ENCODE measurements at places on chromosomes 7 and 10.

DNA sequence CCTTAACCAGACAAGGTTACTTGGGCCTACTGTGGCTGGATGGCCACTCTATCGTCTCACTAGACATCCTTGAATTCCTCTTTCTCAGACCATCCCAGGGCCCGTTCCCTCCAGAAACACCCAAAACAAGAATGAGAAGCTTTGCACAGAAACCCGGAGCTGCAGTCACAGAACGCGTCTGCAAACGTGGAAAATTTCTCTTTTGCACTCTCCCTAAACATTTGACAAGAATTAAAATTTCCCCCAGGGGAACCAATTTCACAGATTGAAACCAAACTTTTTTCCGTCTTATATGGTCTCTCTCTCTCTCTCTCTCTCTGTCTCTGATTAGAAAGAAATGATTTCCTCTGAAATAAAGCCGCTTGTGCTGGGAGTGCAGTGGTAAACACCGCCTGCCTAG is 120.7 kb downstream of the MKX start:
- DNase-seq = no peak

DNA sequence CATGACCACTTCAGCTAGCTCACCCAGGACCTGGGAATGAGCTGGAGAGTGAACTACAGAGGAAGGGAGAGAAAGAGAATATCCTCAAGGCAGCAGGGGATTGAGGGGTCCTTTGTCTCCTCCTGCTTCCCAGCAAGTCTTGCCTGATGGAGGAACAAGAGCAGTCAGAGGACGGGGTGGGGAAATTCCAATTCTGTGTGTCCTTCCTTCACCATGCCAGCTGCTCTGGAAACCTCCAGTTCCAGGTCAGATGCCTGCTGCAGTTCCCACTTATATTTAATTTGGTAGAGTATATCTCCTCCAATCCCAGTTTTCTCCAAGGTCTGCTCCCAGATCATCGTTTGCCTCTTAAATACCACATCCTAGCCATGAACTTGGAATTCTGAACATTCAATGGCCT is 21.4 kb upstream of the LEP start:
- DNase-seq = no peak

DNA sequence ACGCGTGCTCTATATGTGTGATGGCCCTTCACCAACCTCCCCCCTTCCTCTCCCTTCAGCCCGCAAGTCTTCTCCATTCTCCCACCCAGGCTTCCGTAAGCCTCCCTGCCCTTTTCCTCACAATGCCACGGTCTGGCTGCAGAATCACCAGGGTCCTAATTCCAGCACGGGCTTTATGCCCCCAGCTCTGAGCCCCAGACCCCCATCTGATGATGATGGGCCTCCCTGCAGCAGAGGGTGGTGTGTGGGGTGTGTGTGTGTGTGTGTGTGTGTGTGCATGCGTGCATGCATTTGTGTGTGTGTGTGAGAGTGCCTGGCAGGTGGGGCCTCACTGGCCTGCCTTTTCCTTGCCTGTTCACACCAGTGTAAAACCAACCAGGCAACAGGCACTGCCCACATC is 109.9 kb downstream of the OAT start:
- no peak for DNase-seq

GRCh38 chr10:77380723-77381122 is 256.9 kb downstream of the KCNMA1 start:
- DNase-seq = no peak

- no peak for DNase-seq
Observed at GRCh38 chr10:6119962-6120361, 31.1 kb downstream of the RBM17 start.

GRCh38 chr10:118953598-118954393 is 75.7 kb upstream of the NANOS1 start:
- DNase-seq = no peak

DNA sequence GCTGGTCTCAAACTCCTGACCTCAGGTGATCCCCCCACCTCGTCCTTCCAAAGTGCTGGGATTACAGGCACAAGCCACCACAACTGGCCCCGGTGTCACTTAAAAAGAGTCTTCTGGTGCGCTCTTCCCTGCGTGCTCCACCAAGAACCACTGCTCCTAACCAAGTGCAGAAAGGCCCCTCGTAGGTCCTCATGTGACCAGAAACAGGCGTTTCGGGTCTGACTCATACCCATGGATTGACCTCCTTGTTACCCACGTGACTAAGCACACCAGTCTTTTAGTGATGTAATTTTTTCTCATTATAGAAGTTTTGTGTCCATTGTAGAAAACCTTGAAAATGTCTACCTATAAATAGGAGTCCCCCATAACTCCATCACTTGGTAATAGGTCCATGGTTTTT is 13.9 kb downstream of the FKBP6 start:
- peak; percentile 28 for DNase-seq

DNA sequence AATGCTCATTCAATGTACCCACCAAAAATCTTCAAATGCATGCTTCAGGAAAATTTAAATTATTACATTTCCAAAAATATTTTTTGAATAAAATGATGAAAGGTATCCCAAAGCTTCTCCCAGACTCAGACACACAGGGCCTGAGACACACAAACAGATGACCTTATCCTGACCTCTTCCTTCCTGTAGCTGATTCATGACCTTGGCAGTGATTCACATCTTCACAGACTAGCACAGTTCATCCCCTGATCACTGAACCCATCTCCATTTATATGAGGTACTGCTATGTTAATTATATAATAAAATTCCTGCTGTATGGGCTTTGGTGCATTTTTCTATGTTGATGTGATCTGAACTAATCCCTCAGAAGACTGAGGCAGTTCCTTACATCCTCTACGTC is 265.0 kb upstream of the GLI3 start:
- no peak for DNase-seq

- DNase-seq = no peak
Observed at GRCh38 chr10:77866598-77866997, 60.0 kb downstream of the DLG5 start.

DNA sequence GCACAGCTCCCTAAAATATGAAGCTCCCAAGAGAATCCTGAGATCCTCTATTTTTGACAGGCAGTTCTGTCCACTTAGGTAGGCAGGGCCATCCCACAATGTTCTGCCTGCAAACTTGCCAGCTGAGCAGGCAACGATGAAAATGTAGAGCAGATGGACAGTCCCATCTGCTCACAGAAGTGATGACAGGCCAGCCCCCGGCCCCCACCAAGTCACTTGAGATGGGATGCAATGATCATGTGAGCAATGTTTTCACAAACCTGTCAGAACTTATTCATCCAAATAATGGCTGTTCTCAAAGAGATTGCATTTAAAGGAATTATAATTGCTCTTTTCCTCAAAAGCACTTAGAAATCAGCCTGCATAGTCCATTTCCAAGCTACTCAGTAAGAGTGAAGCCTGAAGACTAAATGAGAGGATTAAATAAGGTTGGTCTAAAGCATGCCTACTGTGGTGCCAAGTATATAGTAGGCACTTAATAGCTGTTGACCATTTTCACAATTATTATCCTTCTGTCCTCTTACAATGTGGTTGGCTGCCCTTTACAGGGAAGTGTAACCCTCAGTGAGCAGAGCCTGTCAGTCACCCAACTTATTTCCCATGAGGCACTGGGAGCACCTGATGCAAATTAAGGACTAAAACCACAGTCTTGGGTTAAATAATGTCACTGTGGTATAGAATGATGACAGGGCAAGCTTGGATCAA is 301.2 kb downstream of the FGFR2 start:
- no peak for DNase-seq

DNA sequence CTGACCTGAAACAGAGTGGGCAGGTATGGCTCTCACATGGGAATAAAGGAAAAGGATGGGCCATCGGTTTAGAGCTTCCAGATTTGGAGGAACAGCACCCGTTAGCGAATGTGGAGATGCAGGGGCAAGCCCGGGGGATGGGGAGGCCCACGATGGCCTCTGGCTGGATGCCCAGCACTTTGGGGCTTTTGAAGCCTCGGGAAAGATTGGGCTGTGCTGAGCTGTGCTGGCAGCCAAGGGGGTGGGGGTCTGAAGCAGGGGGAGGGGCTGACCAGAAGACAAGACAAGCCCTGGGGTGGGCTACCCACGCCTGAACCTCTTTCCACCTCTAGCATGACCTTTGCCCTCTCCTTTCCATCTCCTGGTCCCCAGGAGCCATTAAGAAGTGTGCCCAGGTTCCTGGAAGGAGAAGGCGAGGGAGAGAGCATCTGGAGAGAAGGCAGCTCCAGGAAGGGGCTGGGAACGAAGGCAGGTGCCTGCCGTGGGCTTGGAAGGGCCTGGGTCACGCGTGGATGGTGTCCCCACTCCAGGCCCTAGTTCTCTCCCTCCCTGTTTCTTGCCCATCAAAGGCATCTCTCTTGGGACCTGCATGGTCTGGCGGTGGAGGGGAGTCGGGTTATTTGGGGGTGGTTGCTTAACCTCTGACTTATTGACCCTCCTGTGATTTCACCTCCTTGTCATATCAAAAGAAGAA is 39.7 kb downstream of the JAKMIP3 start:
- no peak for DNase-seq

DNA sequence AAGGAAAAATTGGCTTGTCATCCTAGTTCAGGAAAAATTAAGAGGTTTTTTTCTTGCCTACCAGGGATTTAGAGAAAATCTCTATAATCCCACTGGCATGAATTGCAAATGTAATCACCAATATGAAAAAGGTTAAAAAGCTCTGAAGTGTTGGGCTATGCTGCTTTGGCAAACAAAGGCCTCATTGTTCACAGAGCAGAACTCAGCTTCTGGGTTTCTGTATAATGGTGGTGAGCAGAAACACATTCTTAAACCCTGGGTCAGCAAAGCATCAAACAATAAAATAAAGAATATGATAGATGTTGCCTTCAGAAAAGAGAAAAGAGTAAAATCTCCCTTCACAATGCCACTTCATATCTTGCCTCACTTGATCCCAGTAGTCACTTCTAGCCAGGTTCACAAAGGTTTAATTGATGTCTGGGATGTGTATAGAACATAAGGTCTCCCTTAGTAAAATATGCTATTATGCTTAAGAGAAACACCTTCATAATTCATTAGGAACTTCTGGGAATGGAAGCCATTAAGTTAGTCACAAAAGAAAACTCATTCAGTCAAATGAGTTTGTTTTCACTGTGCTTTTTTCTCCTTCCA is 1255.5 kb upstream of the PHF14 start:
- DNase-seq = no peak

DNA sequence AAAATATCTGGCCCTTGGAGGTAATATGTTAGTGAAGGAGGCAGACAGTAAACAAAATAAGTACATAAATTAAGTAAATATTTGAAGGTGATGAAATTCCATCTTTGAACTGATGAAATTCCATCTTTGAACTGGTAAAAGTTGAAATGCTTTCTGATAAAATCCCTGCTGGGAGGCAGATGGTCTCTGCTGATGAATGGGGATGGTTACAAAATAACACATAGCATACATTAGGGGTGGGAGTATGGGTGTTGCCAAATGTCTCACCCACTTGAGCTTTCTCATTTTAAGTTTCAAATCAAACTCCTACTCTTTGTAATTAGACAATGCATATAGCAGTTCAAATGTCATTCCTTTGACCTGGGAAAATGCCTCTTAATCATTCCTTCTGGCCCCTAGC is 77.5 kb upstream of the SORCS3 start:
- DNase-seq = no peak

DNA sequence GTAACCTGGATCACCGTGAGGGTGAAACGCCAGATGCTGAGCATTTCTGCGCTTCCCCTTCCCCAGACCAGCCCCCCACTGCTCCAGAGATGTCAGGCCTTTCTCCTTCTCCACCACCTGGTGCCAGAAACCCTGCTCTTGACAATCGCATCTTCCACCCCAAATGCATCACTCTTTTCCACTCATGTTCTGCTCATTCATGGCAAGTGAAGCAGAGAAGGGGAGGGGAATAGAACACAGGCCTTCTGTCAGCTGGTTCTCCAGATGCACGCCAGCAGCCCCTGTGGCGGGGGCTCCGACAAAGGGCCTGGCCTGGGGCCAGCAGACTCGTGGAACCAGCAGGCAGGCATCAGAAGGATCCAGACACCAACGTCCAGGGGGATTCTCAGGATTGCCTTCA is 68.5 kb upstream of the SVIL start:
- no peak for DNase-seq

Measured in activated CD4-positive, alpha-beta T cell treated with anti-CD3 and anti-CD28 coated beads, Interleukin-2, amount 50 U/mL, for 16 hours (primary cell).